Activated naive CD8-positive, alpha-beta T cell treated with anti-CD3 and anti-CD28 coated beads for 36 hours (primary cell): ENCODE measurements at places on chromosomes 7 and 10. TPM values are rescaled to one million over a fixed set of nuclear protein-coding genes. Genes with fewer than 3 reads are reported as not detected.

DNA sequence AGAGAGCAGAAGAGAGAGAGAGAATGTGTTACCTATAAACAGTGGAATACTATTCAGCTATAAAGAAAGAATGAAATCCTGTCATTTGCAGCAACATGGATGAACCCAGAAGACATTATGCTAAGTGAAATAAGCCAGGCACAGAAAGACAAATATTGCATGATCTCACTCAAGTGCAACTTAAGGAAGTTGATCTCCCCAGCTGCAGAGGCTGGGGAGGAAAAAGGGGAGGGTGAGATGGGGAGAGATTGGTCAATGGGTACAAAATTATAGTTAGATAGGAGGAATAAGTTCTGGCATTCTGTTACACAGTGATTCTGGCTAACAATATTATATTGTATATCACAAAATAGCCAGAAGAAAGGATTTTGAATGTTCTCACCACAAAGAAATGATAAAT lies 11.2 kb upstream of the JAZF1 start:
- no peak for DNase-seq

- DNase-seq: no peak
These were observed 75.7 kb downstream of the IMMP2L start for GRCh38 chr7:111486472-111487142.

DNA sequence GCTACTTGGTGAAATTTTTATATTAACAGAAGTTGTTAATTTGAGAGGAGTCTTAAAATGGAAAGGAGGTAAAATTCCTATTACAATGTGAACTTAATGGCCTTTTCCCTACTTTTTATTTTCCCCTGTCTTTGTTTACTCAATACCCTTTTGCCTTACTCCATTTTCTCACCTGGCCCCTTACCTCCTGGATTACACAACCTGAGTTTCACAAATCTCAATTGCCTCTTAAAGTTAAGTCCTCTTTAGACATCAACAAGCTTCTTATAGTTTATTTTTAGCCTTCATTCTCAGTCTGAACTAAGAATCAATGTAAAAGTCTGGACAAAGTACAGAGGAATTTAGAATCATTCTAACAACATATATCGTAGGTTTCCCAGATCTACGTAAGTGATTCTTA lies 247.0 kb downstream of the PCDH15 start:
- no peak for DNase-seq

DNA sequence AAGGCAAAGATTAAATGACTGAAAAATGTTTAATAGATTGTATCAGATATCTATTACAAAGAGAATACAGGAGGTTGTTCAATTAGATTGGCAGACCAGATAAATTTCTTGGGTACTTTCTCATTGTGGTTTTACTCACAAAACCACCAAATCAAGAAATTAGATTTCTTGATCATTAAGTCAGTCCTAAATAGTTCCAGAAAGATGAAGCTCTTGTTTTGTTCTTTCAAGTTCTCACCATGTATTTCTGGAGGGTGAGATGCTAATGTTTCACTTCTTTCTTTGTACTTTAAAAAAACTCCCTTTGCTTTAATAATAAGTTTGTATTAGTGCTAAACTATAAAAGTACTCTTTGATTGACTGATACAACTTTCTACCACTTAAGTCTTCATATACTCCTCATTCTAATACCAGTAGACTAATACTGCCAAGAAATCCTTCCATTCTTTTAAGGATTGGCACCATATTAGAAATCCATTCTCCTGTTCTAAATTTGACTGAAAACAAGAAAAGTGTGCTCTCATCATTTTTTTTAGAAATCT lies 69.4 kb downstream of the RNF133 start:
- no peak for DNase-seq

- DNase-seq: no peak
These were observed 52.3 kb downstream of the HECW1 start for GRCh38 chr7:43164757-43165156.

GRCh38 chr10:10591715-10592341 lies 425.8 kb upstream of the CELF2 start:
- no peak for DNase-seq

GRCh38 chr7:50655490-50655889 lies 90.3 kb upstream of the DDC start:
- DNase-seq: no peak

DNA sequence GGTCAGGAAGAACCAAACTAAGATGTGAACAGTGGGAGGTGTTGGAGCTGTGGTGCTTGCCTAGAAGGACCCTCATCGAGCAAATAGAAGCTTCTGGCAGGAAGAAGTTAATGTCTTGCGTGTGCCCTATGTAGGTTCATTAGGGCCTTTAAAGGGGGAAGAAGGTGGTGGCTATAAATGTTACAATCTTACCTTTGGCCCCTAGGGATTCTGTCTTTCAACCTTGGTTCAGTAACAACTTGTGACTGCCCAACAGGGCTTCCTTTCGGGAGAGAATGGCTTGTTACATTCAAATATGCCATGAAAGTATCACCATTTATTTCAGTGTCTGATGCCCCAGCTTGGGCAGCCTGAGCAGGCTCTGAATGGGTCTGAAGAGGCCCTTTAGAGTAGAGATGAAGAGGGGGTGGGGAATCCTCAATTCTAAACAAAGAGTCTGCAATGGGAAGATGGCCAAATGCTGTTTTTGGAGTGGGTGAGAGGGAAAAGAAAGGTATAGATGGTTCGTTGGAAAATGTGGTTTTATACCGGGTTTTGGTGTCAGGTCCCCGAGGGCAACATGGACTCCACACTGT lies 108.0 kb downstream of the TCF7L2 start:
- DNase-seq: no peak

GRCh38 chr7:44244282-44244681 lies 43.5 kb downstream of the YKT6 start:
- DNase-seq: peak; percentile 47

DNA sequence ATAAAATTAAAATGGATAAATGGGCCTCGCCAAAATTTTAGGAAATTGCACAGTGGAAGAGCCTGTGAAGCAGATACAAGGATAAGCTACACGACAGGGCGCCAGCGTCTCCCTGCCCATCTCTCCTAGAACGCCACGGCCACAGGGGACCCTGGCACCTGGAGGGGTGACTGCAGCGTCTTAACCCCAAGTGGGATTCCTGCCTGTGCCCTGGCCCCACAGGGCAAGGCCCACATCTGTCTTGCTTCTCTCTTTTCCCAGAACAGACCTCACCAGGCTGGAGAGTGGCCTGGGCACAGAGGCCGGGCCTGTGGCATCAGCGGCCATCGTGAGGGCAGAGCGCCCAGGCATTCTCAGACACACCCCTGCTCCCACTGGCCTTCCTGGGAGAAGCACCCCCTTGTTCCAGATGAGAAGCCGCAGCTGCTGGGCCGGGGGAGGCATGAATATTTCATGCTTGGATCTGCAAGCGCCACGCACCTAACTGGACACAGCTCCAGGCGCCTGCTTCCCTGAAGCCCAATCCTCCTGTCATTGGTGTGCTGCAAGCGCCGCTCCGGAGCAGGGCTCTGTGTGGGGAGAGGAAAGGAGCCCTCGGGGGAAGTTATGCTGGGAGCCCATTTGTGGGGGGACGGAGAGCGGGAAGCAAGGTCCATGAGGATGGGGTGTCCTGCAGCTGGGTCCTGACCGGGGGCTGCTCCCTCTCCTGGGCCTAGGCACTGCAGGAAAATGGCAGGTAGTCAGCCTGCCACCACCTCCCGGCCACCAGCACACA lies 153.5 kb downstream of the ELFN1 start:
- no peak for DNase-seq

Gene NPC1L1
- total RNA-seq: not detected

Gene GRID2IP
- not detected for total RNA-seq

DNA sequence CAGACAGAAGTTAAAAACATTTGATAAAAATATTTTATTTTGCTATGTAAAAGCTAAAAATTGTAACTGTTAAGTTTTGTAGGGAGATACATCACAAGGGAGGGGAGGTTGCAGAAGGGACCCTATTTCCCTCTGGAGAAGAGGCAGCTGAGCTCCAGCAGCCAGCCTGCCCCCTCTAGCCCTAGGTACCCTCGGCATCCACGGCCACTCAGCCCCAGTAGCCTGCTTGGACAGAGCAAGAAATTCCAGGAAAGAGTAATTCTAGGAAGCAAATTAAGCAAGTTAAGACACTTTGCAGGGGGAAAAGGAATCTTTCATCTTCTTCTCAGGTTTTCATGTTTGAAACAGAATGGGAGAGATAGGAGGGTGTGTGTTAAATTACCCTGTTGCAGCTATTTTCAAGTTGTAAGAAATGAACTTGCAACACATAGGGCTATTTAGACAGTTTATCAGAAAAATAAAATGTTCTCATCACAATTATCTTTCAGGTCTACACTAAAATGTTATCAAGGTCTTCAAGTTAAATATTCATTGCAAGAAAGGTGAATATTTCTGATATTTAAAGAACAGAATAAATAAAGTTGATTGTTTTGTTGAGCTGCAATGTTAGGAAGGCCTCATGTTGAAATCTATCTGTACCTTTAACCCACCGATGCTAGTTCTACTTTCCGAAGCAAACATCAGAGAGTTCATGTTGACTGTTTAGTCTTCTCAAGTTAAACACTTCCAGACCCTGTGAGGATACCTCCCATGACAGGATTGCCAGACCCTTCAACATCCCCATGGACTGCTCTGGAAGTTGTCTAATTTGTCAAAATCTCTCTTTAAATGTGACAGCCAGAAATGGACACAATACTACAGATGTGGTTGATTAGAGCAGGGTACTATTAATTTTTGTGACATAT lies 5.5 kb downstream of the SGCE start:
- no peak for DNase-seq

DNA sequence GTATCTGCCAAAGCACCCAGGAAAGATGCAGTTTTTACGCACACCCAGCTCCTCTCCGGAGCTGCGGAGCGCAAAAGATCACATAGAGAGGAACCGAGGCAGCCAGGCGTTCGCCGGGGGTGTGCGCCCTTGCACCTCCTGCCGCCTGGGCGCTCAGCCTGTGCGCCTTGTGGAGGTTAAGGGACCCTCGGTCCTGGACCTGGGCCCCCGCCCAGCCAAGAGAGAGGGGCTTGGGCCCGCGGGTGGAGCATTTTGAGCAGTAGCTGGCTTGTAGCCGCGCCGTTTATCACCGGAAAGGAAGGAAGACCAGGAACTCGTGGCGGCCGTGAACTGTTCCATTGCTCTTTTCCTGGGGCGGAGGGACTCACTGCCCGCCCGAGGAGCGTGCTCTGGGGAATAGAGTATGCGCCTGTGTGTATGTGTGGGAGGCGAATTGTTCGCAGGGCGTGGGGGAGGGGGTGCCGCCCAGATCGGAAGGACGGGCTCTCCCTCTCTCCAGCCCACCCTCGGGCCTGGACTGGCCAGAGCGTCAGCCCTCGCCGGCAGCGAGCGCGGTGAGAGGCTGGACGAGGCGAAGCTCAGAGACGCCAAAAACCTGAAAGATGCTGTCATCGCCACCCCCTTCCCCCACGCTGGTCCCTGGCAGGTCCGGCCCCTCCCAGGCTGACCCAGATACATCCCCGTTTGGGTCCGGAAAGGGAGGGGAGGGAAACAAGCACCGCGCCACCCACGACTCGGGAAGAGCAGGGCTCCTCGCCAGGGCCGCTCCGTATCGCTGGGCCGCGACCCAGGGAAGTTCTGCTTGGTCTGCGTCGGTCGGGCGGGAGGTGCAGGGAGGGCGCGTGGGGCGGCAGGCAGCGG lies 1.2 kb upstream of the WNT2 start:
- DNase-seq: no peak

- DNase-seq: no peak
These were observed 17.2 kb upstream of the UBE2H start for GRCh38 chr7:129969881-129970446.

Gene CUL2
- total RNA-seq: 51.5 TPM

GRCh38 chr7:78953090-78953489 lies 500.4 kb downstream of the MAGI2 start:
- no peak for DNase-seq

GRCh38 chr10:73131913-73132686 lies 21.8 kb downstream of the NUDT13 start:
- no peak for DNase-seq

GRCh38 chr10:103049237-103049636 lies 131.1 kb downstream of the CNNM2 start:
- DNase-seq: no peak

DNA sequence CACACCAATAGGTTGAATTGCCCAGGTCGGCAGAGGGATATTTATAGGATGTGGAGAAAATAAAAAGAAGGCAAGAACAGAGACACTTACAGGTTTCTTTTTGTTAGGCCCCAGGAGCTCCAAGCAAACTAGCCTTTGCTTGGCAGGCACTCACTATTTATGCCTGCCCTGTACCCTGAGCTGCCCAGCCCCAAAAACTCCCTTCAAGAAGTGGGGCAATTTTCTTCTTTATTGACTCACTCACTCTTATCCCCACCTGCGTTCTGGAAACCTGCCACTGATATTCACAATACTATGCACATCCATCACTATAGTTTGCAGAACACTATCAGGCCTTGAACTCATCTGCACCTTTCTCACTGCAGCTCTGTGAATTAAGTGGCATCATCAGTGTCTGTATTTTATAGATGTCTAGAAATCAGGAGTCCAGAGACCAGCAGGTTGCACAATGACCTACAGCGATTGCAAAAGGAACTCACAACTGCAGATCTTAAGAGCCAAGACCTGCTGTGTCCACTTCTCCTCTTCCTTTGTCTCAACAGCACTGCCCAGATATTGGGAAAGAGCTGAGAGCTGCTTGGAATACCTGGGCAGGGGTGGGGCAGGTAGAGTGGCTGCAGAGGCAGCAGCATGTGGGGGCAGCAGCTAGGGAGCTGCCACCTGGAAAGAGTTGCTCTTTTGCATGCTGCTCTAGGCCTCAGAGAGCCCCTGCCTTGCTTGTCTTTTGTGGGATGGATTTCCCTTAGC lies at the start of gene SFTPD:
Gene SFTPD, minus strand, starts transcription at position 130 of the 747 bp plus-strand sequence. CDS start 2,446 bp downstream, outside the sequence.
- DNase-seq: no peak

Gene GPR141
- total RNA-seq: not detected

Gene WIPF3
- total RNA-seq: not detected

- no peak for DNase-seq
These were observed 49.0 kb upstream of the TOMM7 start for GRCh38 chr7:22871661-22872060.

DNA sequence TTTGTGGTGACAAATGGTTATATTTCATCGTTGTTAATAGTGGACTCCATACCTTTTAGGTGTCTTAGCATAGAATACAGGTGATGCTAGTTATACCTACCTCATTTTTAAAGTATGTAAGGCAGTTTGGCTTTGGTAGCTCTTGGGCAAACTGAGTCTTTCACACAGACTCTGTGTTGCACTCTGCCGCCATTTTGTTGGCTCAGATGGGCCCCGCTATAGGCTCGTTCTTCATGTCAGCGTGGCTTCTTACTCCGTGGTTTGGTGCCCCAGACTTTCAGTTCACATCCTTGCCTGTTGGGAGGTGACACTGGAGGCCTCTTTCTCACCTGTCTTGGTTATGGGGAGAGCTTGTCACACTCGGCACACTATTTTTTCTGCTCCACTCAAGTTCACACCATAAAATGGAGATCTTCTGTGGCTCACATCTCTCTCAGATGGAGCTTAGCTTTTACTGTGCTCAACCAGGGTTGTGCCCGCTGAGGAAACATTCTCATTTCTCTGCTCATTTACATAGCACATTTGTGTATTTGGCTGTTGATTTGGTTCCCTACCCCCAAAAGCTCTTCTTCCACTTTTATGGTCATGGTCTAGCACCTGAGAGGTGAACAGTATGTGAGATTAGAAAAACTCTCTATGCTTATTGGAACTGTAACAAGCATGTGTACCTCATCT lies 178.5 kb downstream of the ARID5B start:
- DNase-seq: no peak
